ENCODE measurements at places on chromosomes 6 and 20.

GRCh38 chr6:72712910-72713309, 91.0 kb downstream of the KCNQ5 start:
- H3K4me1 ChIP-seq = no peaks in the 10 kb centered on the region
- H3K36me3 ChIP-seq = no peaks in the 10 kb centered on the region
- H3K4me3 ChIP-seq = no peak overlapping the region
- no peaks in the 10 kb centered on the region for H3K27me3 ChIP-seq

GRCh38 chr6:15535495-15536197, 127.2 kb downstream of the DTNBP1 start:
- H3K4me1 ChIP-seq = no peaks in the 10 kb centered on the region
- no peak overlapping the region for H3K27ac ChIP-seq
- no peaks in the 10 kb centered on the region for H3K27me3 ChIP-seq

GRCh38 chr20:50348096-50348495, 157.5 kb downstream of the CEBPB start:
- H3K36me3 ChIP-seq = no peaks in the 10 kb centered on the region
- H3K4me3 ChIP-seq = no peak overlapping the region
- no peaks in the 10 kb centered on the region for H3K4me1 ChIP-seq
- no peak overlapping the region for H3K27ac ChIP-seq
- DNase-seq = no peak
- H3K27me3 ChIP-seq = no peaks in the 10 kb centered on the region

DNA sequence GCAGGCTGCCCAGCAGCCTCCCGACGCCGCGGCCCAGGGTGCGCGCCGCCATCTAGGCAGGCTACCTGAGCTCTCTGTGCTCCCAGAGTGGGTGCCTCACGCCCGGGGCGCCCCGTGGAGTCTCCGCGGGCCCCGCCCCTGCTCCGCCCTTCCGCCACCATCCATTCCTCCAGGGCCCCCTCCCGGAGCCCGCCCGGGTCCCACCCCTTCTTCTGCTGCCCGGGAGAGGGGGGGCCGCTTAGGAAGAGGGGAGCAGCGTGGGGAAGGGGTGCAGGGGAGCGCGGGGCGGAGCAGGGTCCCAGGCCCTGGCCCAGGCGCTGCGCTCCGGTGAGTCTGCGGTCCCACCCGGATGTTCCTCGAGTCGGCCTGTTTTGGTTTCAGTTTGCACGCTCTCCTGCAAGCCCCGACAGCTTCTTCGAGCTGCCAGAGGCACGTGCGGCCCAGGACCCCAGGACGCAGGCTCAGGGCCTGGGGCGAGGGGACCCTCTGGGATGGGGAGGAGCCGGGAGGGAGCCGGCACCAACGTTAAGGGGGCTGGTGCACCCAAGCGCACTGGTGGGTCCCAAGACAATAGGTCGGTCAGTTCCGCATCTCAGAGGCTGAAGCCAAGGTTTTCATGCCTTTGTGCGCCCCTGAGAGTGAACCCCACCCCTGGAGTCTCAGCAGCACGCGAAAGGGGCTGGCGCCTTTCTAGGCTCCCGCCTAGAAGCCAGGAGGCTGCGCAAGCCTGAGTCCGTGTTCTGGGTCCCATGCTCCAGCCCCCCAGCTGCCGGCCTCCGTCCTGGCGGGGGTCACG, at the start of gene ACSS1:
Gene ACSS1, minus strand, starts transcription at position 89 of the 796 bp plus-strand sequence. Its CDS starts 37 bp downstream, at position 52.
- peak within 1 kb of the TSS; percentile 88 for H3K27ac ChIP-seq
- peak within 1 kb of the TSS; percentile 82 for H3K4me3 ChIP-seq
- peaks cover 31% of the 10 kb centered on the region for H3K4me1 ChIP-seq
- DNase-seq = peak; percentile 68
- no peaks in the 10 kb centered on the region for H3K27me3 ChIP-seq
- H3K36me3 ChIP-seq = no peaks in the 10 kb centered on the region

- H3K4me3 ChIP-seq = no peak overlapping the region
- H3K4me1 ChIP-seq = no peaks in the 10 kb centered on the region
- no peaks in the 10 kb centered on the region for H3K36me3 ChIP-seq
- DNase-seq = no peak
These were observed 893.7 kb downstream of the TFAP2A start for GRCh38 chr6:9521152-9521530.

DNA sequence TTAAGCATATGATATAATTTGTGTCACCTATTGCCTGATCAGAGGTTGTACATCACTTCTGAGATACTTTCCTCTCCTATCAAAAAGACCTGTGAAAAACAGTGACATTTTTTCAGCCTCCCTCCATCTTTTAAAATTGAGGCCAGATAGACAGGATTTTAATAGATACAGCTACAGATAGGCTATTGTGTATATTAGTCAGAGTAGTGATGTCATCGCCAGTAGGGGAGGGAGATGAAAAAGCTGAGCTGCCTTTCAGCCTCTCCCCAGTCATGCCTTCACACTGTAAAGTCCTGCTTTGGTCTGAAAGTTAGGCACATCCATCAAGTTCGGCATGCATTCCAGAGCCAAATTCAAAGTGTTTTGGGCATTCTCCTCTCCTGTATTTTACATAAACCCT, 7.9 kb upstream of the PABPC1L start:
- no peak for DNase-seq
- H3K27ac ChIP-seq = no peak overlapping the region
- H3K4me3 ChIP-seq = no peak overlapping the region
- H3K4me1 ChIP-seq = peaks cover 9% of the 10 kb centered on the region
- H3K36me3 ChIP-seq = peaks cover 60% of the 10 kb centered on the region

- H3K4me1 ChIP-seq = no peaks in the 10 kb centered on the region
- DNase-seq = no peak
- H3K4me3 ChIP-seq = no peak overlapping the region
- H3K27ac ChIP-seq = no peak overlapping the region
These were observed 88.0 kb downstream of the FRK start for GRCh38 chr6:115972679-115973078.

GRCh38 chr20:2364044-2364443, 16.7 kb upstream of the TGM6 start:
- no peaks in the 10 kb centered on the region for H3K36me3 ChIP-seq
- no peaks in the 10 kb centered on the region for H3K27me3 ChIP-seq
- H3K4me3 ChIP-seq = no peak overlapping the region
- no peak overlapping the region for H3K27ac ChIP-seq
- no peaks in the 10 kb centered on the region for H3K4me1 ChIP-seq

DNA sequence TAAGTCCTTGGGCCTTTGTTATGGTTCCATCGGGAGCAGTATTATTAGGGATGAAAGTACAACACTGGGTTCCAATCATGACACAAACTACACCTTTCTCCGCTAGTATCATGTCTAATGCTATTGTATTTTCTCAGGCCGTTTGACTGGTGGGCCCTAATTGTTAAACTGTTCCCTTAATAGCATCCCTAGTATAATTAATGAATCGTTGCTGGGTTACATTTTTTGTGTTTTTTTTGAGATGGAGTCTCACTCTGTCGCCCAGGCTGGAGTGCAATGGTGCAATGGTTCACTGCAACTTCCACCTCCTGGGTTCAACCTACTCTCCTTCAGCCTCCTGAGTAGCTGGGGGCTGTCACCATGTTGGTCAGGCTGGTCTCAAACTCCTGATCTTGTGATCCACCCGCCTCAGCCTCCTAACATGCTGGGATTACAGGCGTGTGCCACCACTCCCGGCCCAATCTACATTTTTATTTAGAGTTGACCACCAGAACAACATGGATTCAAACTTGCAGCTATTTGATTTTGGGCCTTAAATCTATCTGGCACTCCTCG, 4.1 kb upstream of the ZNFX1 start:
- no peak overlapping the region for H3K27ac ChIP-seq
- peaks cover 72% of the 10 kb centered on the region for H3K36me3 ChIP-seq
- H3K27me3 ChIP-seq = no peaks in the 10 kb centered on the region
- peaks cover 4% of the 10 kb centered on the region for H3K4me1 ChIP-seq

DNA sequence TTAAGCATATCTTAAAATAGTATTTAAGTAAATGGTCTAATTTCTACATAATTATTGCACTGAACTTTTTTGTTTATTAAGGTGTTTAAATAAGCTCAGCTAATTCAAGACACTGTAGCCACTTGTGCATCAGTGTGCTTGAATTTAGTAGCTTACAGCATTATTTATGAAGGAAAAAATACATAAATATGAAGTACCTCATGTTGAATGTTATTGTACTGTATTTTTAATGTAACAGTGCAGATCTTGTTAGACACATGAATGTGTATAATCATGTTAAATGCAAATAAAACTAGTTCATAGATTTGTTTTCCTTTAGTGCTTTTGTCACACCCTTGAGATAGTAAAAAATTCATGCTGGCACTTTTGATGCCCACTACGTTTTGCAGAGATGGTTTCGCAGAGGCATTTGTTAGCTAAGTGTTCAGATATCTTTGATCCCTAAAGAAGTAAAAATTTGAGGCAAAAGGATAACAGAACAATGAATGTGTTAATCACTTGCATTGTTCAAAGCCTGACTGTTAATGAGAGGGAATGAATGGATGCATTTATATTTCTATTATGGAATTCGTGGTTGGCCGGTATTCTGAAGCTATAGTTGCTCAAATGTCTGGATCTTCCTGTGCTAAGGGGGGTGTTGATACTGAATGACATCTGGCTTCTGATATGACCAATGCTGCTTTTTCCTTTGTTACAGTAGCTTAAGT, 8.8 kb downstream of the BTBD3 start:
- no peak overlapping the region for H3K4me3 ChIP-seq
- no peak for DNase-seq
- H3K27ac ChIP-seq = no peak overlapping the region
- no peaks in the 10 kb centered on the region for H3K36me3 ChIP-seq
- H3K4me1 ChIP-seq = no peaks in the 10 kb centered on the region

DNA sequence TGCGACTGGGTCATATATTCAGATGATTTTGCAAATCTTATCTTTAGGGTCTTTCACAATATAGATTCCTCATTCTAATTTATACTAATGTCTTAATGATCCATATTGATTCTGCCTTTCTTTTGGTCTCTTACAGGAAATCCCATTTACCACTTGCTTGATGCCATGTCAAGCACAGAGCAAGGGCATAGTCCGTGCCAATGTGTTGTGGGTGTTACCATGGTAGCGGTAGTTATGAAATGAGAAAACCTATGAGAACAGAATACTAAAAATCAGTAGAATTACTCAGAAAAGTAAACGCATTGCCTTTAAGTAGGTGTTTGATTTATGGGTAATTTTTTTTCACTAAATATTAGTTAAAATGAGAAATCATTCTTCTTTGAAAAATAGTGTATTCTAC, 153.9 kb upstream of the RAB32 start:
- no peak for DNase-seq
- H3K4me3 ChIP-seq = no peak overlapping the region
- no peak overlapping the region for H3K27ac ChIP-seq
- H3K27me3 ChIP-seq = no peaks in the 10 kb centered on the region
- H3K36me3 ChIP-seq = no peaks in the 10 kb centered on the region

GRCh38 chr20:52481443-52481842, 289.9 kb upstream of the ZFP64 start:
- H3K36me3 ChIP-seq = no peaks in the 10 kb centered on the region
- H3K4me3 ChIP-seq = no peak overlapping the region
- no peak overlapping the region for H3K27ac ChIP-seq

DNA sequence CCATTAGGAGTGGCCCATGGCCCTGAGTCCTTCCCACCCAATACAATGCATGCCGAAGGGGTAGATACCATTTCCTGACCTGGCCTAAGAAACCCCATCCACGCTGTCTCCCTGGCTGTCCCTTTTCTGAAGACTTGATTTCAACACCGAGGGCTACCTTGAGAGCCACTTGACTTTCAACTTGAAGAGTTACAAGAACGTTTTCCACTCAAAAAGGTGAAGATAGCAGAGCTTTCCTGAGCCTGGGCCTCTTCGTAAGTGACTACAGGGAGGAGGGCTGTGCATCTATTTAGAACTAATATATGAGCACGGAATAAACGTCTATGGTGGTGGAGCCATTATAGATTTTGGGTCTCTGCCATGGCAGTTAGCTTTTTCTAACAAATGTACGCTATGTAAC, 14.4 kb upstream of the PPP1R14C start:
- H3K36me3 ChIP-seq = no peaks in the 10 kb centered on the region
- H3K27me3 ChIP-seq = no peaks in the 10 kb centered on the region
- H3K27ac ChIP-seq = no peak overlapping the region
- DNase-seq = no peak
- H3K4me3 ChIP-seq = no peak overlapping the region

- H3K36me3 ChIP-seq = no peaks in the 10 kb centered on the region
- peak overlapping the region; percentile 57 for H3K4me3 ChIP-seq
- no peak for DNase-seq
These were observed 798 bp downstream of the DSP start for GRCh38 chr6:7542065-7542873.

DNA sequence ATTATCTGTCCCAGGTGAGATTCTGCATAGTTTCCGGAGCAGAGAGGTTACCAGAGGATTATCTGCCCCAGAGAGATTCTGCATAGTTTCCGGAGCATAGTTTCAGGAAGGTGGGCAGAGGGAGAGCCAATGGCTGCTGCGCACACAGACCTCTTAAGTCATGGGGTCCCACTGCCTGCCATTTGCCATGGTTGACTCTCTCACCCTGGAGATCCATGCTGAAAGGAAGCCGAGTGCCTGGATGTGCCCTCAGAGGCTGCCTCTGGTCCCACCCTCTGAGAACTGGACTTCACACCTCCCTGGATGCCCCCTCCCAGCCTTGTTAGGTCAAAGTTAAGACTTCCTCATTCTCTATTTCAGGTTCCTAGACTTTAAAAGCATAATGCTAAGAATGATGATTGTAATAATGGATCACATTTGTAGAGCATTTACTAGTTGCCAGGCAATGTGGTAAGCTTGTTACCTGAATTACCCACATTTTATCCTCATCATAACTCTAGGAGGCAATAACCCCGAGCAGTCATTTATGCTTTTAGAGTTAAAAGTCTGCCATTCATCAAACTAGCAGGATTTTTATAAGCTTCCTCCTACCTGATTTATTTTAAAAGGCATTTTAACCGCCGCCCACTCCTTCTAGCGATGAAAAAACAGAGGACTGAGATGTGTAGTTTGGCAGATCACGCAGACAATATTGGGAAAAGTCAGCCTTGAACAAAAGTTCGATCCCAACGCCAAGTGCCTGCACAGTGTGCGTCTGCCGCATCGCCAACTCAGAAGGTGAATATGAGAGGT, 11.9 kb downstream of the SERPINB9 start:
- no peak overlapping the region for H3K4me3 ChIP-seq
- H3K27me3 ChIP-seq = no peaks in the 10 kb centered on the region
- H3K4me1 ChIP-seq = peaks cover 5% of the 10 kb centered on the region
- H3K27ac ChIP-seq = peak overlapping the region; percentile 72
- H3K36me3 ChIP-seq = peaks cover 59% of the 10 kb centered on the region
- DNase-seq = no peak

DNA sequence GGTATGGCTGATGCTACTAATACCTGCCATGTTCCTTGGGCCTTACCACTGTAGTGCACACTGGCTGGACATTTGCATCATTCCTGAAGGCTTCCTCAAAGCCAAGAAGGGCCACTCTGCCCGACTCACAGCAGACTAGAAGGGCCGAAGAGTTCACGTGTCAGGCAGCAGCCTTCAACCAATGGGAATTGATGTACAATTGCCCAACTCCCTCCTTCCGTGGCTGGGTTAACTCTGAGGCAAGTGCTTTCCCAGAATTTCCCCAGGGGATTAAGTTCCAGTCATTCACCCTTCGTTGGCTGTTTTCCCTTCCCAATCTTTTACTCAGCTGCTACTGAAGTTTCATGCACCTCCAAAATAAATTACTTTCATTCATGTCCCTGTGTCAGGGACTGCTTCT, 29.8 kb downstream of the PSMB9 start:
- H3K27me3 ChIP-seq = no peaks in the 10 kb centered on the region
- no peak for DNase-seq
- no peak overlapping the region for H3K4me3 ChIP-seq
- H3K36me3 ChIP-seq = peaks cover 4% of the 10 kb centered on the region
- no peak overlapping the region for H3K27ac ChIP-seq

GRCh38 chr20:11172881-11173280, 499.1 kb upstream of the JAG1 start:
- H3K4me1 ChIP-seq = no peaks in the 10 kb centered on the region
- H3K27ac ChIP-seq = no peak overlapping the region
- no peaks in the 10 kb centered on the region for H3K27me3 ChIP-seq
- no peaks in the 10 kb centered on the region for H3K36me3 ChIP-seq
- DNase-seq = no peak
